ENCODE measurements at places on chromosomes 2 and 18.

- no peak for DNase-seq
These were observed 127.3 kb downstream of the BCL2 start for GRCh38 chr18:63192126-63192884.

DNA sequence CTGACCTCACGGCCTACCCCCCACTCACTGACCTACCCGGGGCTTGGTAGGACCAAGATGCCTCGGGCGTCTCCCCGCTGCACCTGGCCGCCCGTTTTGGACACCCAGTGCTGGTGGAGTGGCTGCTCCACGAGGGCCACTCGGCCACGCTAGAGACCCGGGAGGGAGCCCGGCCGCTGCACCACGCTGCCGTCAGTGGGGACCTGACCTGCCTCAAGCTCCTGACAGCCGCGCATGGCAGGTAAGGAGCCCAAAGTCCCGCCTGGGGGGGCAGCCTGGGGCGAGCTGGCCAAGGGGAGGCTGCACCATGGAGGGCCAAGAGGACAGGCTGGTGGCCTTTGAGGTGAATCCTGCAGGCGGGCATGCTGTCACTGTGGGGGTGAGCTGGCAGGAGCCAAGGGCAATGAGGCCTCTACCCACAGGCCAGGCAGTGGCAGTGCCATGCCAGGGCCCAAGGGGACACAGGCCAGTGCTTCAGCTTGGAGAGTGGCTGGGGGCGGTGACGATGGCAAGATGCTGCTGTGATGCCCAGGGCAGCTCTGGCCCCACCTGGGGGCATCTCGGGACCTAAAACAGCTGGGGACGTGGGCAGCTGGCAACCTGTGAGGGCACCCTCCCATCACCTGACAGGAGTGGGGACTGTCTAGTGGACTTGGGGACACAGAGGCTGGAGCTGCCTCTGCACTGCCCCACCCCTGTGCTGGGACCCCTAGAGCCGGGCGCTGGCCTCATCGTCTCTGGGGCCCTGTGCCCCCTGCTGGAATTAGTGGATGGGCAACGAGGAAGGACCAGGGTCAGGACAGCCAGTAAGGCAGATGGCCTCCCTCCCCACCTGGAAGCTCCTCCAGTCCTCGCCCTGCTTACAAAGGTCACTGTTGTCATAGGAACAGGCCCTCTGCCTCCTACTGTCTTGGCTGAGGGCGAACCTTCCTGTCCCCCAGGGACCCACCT is 2.0 kb downstream of the ESPNL start:
- peak; percentile 84 for DNase-seq

DNA sequence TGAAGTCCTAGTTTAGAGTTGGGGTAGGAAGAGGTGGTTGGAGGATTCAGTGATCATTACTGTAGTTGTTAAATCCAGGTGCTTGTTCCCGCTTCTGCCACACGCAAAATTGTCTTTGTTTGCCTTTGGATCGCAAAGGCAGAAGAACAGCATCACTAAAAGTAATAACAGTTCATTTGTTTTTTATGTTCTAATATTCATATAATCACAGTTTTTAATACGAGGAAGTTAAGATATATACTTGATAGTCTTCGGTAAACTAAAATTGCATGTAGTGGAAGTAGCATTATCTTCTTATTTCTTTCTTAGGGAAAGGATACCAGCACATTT is 365 bp downstream of the NDUFB3 start:
- no peak for DNase-seq

DNA sequence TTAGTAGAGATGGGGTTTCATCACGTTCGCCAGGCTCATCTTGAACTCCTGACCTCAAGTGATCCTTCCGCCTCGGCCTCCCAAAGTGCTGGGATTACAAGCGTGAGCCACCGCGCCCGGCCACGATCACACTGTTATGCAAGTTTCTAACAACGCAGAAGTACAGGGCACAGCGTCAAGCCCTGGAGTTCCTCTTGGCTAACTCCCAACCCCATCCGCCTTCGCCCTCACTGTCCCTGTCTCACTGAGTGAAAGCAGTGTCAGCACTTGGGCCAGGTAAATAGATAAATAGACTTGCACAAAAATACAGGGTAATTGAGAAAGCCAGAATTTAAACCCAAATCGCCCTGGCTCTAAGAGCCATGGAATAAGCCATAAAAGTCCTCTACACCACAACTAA is 111.7 kb downstream of the ACVR1 start:
- DNase-seq = no peak

GRCh38 chr18:79309614-79310358 is 85.9 kb upstream of the NFATC1 start:
- DNase-seq = no peak

- no peak for DNase-seq
These were observed 53.3 kb downstream of the KCTD18 start for GRCh38 chr2:200456567-200456966.

- no peak for DNase-seq
These were observed 71.9 kb downstream of the SOX11 start for GRCh38 chr2:5764041-5764440.

- DNase-seq = no peak
These were observed 29.6 kb downstream of the EDAR start for GRCh38 chr2:108959401-108959800.

DNA sequence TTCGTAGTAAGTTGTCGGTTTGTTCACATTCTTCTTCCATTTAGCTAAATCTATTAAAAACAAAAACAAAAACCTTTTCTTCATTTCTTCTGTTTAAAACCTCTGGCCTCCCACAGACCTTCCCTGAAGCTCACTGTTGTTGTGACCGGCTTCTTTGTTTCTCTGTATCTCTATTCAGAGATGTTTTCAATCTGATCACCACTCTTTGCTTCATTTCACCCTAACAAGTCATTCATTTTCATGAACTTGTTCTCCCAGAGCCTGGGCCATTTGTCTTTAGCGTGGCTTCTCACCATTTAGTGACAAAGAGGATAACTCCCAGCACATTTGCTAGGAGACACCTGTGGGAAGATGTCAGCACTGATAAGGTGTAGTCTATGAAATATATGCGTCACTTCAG is 794.2 kb downstream of the ERBB4 start:
- no peak for DNase-seq

DNA sequence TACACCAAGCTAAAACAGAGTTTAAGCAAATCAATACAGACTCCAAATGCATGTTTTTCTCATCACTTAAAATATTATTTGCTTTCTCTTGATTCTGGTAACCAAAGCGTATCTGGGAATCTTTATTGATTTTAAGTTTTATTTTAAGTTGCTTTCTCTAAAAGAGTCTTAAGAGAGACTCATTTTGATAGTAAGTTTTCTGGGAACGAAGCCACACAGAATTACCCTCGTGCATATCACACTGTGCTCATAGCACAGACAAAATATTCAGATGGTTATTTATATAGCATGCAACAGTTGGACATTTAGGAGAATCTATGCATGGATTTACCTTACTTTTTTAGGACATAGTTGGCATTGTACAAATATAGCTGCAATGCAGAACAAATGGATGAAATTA is 597.5 kb upstream of the NRXN1 start:
- DNase-seq = no peak

DNA sequence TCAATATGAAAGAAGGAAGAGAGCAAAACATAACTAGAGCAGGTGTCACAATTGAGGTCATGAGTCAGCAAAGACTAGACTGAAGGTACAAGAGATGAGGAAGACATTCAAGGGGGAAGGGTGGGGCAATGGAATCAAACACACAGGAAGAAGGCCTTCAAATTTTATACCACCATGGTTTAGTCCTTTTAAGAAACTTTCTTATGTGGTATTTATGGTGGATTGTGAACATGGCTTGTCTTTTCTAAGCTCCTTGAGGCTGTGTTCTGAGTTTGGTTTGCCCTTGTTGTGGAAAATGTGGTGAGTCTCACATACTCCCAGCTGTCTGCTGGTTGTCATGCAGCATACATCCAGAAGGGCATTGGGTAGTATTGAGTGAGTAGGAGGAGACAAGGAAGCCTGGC is 62.1 kb downstream of the NABP1 start:
- no peak for DNase-seq

- no peak for DNase-seq
These were observed 87.4 kb upstream of the GLS start for GRCh38 chr2:190792956-190793888.

- DNase-seq = no peak
These were observed 123.3 kb downstream of the NCK2 start for GRCh38 chr2:105868060-105868459.

DNA sequence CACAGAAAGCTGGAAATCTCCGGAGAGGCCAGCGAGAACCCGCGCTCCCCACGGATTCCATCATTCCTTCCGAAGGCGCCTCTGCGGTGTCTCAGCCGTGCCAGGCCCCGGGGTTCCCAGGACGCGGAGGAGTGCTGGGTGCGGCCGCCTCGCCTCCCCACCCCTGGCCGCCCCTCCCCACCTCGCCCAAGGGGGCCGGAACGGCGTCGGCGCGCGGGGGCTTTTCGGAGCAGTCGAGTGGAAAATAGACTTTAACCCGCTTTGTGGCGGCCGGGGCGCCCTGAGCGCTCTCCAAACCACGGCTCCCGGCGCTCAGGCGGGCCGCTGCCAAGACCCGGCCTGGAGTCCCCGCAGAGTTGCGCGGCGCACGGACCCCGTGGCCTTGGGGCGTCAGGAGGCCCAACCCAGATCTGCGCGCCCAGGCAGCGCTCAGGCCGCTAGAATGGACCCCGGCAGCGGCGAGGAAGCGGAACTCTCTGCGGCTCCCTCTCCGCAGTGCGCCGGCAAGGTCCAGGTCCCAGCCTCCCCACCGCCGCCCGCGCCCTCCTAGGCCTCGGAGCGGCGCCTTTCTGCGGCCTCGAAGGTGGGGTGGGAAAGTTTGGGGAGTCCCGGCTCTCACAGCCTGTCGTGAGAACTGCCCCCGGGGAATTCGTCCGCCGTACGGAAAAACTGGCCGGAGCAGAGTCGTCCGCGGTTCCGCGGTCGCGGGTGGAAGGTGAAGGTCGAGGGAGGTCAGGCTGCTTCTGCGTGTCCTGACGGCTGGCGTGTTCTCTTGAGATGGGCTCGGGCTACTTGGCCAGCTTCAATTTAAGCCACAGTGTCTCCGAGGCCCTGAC is 1.2 kb upstream of the EMX1 start:
- DNase-seq = no peak

DNA sequence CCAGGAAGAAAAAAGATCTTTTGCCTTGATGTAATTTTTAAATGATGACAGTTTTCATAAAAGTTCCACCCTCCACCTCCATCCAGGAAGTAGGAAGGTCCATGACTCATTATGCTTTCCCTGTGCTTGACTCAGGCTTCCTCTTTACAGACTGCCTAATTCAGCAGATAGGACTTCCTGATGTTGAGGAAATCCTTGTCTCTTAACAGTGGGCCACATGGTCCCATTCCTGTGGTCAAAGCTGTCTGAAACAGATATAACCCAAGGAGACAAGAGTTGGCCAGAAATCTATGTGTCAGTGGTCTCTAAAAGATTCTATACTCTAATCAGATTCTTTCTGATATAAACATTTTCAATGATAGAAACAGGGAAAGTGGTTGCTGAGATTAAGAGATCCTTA is 119.1 kb downstream of the BAZ2B start:
- DNase-seq = no peak

DNA sequence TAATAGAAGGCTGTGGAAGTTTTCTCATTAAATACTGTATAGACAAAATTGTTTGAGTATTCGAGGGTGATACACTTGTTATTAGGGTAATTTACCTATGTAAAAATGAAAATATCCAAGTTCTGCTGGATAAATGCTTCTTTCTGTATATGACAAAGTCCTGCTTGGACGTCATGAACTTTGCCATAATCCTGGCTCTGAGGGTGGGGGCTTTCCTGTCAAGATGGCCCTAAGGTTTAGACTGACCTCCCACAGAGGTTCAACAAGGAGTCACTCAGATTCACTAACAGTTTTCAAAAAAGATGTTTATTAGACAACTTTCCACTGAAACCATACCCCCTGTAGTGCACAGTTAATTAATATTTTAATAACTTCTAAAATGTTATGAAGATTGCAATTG is 52.5 kb upstream of the NABP1 start:
- DNase-seq = no peak

- DNase-seq = no peak
These were observed 8.7 kb downstream of the FAM178B start for GRCh38 chr2:96977631-96978195.

DNA sequence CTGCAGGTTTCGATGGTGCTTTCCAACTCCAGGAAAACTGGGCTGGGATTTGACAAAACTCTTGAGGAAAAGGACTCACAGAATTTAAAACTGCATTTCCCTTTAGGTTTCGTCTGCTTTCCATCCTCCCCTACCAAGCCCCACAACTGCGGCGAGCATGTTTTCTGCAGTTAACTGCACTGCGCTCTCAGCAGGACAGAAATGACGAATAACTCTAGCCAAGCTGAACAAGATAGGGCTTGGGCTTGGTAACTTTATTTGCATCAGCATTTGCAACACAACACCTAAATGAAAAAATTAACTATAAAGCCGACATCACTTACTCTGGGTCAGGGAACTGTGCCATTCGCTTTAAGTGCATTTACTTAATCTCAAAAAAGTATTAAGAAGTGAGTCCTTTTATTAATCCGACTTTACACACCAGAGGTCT is 669 bp upstream of the PIKFYVE start:
- DNase-seq = no peak

- peak; percentile 89 for DNase-seq
These were observed 780 bp upstream of the BCL2 start for GRCh38 chr18:63320123-63320974.

DNA sequence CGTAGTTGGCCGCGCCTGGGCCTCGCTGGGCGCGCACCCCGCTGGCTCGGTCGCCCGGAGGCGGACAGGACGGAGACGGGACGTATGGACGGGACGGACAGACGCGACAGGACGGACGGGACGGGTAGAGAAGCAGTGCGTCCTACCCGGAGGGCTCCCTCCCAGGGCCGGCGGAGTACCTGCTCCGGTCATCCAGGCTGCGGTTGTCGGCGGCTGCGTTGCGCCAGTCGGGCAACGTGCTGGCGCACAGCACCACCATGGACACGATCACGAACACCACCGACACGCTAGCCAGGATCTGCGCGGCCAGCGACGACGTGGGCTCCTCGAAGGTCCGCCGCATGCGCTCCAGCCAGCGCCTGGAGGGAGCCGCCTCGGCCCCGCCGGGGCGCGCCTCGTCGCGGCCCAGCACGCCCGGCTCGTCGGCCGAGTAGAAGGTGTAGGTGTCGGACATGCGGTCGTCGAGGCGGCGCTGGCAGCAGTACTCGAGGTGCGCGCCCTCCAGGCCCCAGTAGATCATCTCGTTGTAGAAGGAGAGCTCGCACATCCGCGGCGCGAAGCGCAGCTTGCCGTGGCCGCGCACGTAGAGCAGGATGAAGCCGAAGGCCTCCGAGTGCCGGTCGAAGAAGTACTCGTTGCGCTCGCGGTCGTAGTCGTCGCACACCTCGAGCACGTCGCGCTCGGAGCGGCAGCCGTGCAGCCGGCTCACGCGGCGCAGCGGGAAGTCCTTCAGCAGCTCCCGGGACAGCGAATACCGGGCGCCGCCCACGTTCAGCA is 903 bp downstream of the KCNG3 start:
- no peak for DNase-seq

DNA sequence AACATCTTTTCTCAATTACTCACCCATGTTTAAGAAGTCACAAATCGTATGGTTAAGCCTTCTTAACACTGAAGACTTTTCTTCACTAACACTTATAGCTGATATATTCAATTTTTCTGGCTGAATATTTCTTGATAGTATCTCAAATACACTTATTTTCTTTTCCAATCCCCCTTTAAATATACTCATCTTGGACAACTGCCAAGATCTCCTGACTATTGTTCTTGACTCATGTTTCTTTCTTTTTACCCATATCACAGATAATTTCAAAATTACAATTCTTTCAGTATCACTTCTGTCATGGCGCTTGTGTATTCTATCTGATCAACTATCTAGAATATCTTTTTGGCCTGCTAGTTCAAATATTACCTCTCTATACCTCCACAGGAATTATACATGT is 954.3 kb upstream of the ACVR2A start:
- DNase-seq = no peak

- DNase-seq = no peak
These were observed 161.9 kb downstream of the SUCLG1 start for GRCh38 chr2:84297155-84297554.

Measured in lower leg skin (tissue), 4 donors.